ENCODE measurements at places on chromosomes 13 and 19.

GRCh38 chr13:49540552-49540951 is 44.8 kb downstream of the PHF11 start:
- no peak for DNase-seq

- no peak for DNase-seq
Measured at GRCh38 chr13:91891141-91891540, 492.7 kb downstream of the GPC5 start.

GRCh38 chr13:102012299-102013293 is 389.3 kb downstream of the FGF14 start:
- DNase-seq: peak; percentile 76

DNA sequence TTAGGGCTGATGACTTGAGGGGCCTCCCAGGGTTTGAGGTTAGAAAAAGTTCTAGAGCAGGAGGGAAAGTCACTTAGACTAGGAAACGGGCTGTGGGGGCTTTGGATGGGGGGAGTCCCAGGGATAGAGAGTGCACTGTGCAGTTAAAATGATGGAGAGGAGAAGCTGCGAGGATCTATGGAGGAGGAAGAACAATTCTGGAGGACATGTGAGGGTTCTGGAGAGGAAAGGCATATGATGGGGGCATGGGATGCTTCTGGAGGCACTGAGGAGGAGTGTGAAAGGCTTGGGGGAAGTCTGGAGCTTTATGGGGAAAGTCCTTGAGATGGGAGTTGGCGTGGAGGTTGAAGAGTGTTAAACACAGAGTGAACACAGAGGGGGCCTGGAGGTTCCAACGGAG is 2.2 kb downstream of the KCNC3 start:
- no peak for DNase-seq

- DNase-seq: no peak
Measured at GRCh38 chr19:33957804-33958203, 161.1 kb downstream of the KCTD15 start.

DNA sequence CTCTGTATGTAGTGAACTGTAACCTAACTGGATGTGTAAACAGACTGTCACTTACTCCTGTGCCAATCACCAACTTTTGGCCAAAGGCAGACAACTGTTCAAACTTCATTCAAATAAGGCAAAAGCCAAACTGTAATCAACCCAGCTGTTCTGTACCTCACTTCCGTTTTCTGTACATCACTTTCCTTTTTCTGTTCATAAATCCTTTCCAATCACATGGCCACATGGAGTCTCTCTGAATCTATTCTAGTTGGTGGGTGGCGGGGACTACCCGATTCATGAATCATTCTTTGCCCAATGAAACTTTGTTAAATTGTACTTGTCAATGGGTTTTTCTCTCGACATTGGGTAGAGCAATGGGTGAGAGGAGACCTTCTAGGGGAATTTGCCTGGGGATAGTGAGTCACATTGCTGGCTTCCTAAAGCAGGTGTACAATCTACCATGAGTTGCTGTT is 178.3 kb upstream of the RFC3 start:
- DNase-seq: no peak

- DNase-seq: no peak
Measured at GRCh38 chr19:18013210-18014111, 5.5 kb downstream of the ARRDC2 start.

DNA sequence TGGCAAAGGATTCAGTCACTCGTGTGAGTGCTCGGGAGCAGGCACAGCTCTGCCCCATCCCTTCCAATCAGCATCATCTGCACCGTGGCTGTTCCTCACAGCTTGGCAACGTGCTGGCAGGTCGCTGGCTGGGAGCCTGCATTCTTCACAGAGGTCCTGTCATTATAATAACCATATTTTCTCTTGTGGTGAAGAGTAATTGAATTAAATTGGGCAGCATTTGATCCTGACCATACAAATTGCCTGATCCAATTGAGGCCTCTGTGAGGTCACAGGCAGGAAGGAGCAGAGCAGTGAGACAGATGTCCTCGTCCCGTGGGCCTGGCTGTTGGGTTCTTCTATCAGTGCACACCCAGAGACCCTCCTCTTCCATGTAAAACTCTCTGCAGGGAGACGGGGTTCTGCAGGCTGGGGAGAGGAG is 407.8 kb downstream of the COG6 start:
- DNase-seq: no peak

- DNase-seq: no peak
Measured at GRCh38 chr19:30437869-30438268, 65.7 kb downstream of the ZNF536 start.

GRCh38 chr13:26382366-26382765 is 128.4 kb downstream of the CDK8 start:
- no peak for DNase-seq

- DNase-seq: no peak
Measured at GRCh38 chr19:5623397-5624017, 624 bp downstream of the SAFB start.

- no peak for DNase-seq
Measured at GRCh38 chr13:19927117-19927748, 31.3 kb upstream of the ZMYM2 start.

- no peak for DNase-seq
Measured at GRCh38 chr19:31591258-31591657, 242.0 kb upstream of the TSHZ3 start.

GRCh38 chr13:101265934-101266333 is 150.4 kb downstream of the NALCN start:
- no peak for DNase-seq

All from NCI-H345 (cell line).